RPMI8226 (cell line): ENCODE measurements at places on chromosomes 11 and 22.

GRCh38 chr11:114167355-114167754 is 107.8 kb downstream of the ZBTB16 start:
- no peak for DNase-seq

GRCh38 chr11:110614031-110614430 is 98.2 kb downstream of the ARHGAP20 start:
- DNase-seq, result no peak

DNA sequence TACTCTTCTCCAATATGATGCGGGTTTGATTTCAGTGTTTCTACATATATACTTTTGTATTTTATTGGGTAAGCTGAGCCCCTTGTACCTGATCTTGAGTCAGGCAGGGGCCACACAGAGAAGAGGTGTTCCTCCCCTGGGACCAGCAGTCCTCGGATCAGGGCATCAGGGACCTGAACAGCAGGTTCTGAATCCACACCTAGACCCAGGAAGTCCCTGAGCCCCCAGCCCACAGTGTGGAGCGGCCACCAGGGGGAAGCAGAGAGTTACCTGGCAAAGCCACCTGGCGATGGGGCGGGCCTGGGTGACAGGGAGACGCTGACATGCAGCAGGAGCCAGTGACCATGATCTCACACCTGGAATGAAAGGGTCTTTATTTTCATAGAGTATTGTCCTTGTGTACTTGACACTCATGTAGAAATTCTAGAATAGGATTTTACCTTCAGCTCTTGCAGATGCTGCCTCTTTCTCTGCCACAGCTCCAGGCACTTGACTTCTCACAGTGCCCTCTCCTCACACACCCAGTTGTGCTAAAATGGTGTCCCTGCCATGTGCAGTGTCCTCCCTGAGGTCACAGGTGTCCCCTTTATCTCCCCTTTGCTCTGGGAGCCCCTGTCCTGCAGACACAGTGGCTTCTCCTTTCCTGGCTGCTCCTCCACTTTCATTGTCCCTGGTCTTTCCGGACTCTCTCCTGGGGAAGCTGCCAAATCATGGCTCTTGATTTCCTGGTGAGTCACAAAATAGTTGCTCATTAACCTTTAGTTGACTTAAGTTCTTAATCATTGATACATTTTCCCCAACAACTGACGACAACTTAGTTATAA is 48.5 kb downstream of the GGTLC2 start:
- DNase-seq, result peak; percentile 66

DNA sequence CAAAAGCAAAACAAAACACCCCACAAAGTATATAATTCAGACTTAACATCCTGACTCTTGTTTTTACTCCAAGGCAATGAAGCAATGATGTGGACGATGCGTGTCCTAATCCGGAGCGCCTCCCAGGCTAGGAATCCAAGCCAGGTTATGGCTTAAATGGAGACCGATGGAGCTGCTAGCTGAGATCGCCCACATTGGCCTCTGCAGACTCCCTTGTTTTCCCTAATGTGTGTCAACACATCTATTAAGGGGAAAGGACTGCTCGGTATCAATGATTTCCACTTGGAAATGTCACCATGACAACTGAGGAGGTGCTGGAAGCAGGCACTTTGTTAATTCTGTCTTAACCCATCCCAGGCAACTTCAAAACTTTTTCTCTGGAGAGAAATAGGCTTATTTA is 311.7 kb downstream of the TBC1D22A start:
- no peak for DNase-seq

GRCh38 chr22:43845981-43846380 is 16.3 kb downstream of the SULT4A1 start:
- DNase-seq, result no peak
